ENCODE measurements at places on chromosomes 2 and 18.

DNA sequence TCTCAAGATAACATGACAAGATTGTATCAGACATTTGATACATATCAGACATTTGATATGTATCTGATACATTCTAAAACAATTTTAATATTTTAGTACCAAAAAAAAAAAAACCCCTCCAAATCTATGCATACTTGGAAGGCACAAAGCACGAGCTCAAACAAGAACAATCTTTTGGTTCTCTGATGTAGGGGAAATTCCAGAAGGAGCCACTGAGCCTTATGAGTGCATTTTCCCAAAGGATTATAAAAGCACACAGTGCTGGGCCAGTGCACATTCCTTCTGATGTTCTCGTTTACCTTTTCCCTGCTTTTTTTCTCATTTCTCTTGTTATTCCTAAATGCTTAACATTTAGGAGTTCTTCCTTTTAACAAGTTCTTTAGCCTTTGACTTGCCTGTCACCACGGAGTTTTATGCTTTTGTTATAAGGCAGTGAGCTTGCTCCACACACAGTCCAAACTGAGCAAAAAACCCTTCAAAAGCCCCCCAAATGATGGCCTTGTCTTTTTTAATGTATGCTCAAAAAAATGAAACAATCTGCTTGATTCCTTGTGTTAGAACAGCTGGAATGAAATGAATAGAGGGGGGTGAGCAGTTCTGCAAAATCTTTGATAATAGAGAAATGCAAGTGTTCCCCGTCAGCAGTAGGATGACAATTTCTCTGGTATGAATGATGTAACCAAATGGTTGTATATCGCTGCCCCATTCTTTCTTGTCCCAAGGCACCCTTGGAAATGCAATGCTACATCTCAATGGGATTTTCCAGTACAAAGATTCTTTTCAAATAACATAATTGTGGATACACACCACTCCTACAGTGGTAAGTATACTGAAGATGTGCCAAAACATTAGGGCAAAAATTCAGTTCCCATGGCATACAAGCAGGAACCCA is 597.2 kb upstream of the ZEB2 start:
- no peak for DNase-seq

DNA sequence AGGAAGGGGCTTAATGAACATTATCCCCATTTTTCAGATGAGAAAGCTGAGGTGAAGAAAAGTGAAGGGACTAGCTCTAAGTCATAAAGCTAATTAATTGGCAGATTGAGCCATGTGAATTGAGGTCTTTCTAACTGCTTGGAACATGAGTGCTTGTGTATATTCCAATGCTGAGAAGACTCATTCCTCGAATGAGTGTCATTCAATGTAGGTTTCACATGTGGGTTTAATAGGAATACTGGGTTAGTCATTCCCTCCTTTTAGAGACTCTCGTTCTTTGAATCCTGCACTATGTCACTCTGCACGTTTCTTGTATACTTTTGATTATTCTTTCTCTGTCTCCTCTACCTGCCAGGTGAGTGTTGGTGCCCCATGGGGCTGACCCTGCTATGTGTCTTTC is 218.2 kb downstream of the HRH4 start:
- DNase-seq: no peak

DNA sequence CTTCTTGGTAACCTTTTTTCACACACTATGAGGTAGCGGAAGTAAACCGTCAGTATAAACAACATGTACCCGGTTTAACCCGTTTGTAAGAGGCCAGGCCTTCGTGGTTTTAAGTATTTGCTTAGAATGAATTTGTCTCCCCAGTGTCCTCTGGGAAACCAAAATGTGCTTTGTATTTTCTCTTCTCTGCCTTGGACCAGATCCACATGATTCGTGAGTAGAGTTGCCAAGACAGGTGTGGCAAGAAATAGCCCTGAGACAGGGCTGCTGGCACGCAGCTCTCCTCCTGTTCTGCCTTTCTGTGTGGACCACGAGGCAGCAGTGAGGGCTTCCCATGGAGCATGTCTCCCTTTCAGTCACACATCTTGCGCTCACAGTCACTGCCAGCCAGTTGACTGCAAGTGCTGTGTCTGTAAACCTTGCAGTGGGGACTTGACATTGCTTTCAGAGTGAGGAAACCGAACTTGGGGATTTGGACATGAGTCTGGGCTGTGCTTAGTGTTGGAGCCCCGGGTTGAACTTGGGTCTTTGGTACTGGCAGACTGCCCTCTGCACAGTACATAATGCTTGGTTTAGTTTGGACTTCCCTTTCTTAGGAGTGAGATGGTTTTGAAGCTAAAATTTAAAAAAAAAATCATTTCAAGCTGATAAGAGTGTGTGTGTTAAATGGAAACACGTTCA is 19.1 kb downstream of the BCL2L11 start:
- no peak for DNase-seq

- DNase-seq: no peak
These were observed 24.6 kb downstream of the ARL6IP6 start for GRCh38 chr2:152743002-152743401.

DNA sequence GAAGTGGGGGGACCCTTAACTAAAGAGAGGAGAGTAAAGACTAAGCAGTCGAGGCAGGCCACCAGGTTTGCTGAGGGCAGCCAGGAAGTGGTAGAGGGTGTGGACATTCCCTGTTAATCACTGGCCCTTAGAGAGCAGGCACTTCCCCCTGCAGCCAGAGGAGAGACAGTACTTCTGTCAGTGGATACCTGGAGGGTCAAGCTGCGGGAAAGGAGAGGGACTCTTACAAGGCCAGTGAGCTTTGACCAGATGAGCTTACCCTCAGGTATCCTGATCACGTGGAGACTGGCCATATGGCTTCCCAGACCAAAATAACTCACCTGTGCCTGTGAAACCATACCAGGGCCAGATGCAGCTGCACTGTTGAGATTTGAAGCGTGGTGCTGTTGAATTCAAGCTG is 28.6 kb downstream of the ITGA6 start:
- no peak for DNase-seq

GRCh38 chr2:204110338-204110741 is 173.8 kb downstream of the ICOS start:
- no peak for DNase-seq

- no peak for DNase-seq
These were observed 2.4 kb upstream of the MERTK start for GRCh38 chr2:111896024-111896423.

- DNase-seq: no peak
These were observed 202.0 kb downstream of the GLI2 start for GRCh38 chr2:120937686-120938044.

Data from NT2/D1 (cell line).